ENCODE measurements at places on chromosomes 7 and 10.

DNA sequence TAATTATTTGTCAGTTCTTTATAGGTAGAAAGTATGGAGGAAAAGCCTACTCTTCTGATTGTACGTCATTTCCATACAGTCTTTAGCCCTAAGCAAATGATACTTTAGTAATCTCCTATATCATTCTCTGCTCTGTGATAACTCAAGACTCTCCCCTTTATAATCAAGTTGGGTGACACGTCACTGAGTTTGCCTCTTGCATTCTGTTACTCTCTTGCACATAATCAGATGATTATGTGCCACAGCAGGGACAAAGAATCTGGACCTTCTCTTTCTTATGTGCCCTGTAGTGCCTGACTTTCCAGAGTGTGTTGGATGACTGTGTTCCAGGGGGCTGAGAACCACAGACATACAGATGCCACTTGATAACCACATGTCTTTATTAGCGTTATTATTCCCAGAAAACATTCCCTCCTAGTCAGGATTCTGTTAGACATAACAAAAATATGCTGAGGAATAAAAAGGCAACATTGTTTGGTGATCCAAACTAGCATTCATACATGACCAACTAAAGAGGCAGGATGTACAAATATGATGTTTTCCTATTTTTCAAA, 116.4 kb upstream of the HGF start:
- DNase-seq: no peak

DNA sequence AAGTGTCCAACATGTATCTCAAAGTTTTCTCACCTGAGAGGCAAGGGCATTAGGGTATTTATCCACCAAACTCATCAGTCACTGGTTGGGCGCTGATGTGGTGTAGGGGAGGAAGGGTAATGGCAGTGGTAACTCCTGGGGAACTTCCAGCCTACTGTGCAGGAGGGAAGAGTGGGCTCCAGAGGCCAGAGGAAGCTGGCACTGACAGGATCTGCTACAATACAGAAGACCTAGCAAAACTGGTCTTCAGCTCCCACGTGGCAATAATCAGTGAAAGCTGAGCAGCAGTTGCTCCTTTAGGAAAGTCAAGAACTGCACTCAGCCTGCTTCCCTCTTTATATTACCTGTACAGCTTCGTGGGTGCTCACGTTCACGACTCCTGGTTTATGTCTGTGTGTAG, 17.2 kb upstream of the CAMK2G start:
- DNase-seq: no peak

DNA sequence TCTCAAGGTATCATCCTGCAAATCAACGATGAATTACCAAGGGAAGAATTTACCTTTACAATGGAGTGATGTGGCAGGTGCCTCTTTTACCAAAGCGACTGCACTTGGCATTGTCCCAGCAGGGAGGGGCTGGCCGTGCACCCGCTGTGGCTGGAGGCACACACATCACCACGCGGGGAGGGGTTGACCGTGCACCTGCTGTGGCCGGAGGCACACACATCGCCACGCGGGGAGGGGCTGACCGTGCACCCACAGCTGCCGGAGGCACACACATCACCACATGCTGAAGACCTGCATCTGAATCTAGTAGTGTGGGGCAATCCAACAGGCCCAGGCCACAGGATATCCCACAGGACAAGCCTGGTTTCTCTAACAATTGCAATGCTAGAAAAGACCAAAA, 493.5 kb downstream of the DNAJB6 start:
- DNase-seq: peak; percentile 27

DNA sequence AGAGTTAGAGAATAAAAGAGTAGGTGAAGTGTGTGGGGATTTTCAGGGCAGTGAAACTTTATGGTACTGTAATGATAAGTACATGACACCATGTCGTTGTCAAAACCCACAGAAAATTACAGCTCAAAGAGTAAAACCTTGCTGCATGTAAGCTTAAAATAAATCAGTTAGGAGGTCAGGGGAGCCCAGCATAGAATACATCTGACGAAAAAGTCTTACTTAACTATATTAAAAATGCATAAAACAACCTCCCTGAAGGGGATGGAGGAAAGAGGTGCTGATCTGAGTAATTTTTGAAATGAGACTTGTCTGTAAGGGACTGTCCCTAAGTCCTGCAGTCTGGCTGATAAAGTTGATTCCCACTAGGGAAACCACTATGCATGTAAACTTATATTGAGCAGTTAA, 49.8 kb upstream of the AKR1E2 start:
- DNase-seq: no peak

GRCh38 chr7:22935269-22935668, 78.7 kb downstream of the HYCC1 start:
- DNase-seq: no peak

GRCh38 chr7:7867846-7868571, 100.6 kb upstream of the GLCCI1 start:
- no peak for DNase-seq

- no peak for DNase-seq
Observed at GRCh38 chr7:30912986-30913811, 1.5 kb downstream of the AQP1 start.

- no peak for DNase-seq
Observed at GRCh38 chr10:4177791-4178190, 392.8 kb upstream of the KLF6 start.

GRCh38 chr7:149714910-149715471, 58.4 kb downstream of the ZNF467 start:
- DNase-seq: no peak

DNA sequence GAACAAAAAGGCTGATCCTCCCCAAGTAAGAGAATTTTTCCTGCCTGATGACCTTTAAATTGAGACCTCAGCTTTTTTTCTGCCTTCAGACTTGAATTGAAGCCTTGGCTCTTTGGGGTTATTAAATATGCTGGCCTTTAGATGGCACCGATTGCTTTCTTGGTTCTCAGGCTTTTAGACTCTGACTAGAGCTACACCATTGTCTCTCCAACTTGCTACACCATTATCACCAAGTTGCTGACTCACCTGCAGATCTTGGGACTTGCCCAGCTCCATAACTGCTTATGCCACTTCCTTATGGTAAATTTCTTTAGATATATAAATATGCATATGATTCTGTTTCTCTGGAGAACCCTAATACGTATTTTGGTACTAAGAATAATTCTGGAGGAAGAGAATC, 3.1 kb upstream of the ABCA13 start:
- no peak for DNase-seq

DNA sequence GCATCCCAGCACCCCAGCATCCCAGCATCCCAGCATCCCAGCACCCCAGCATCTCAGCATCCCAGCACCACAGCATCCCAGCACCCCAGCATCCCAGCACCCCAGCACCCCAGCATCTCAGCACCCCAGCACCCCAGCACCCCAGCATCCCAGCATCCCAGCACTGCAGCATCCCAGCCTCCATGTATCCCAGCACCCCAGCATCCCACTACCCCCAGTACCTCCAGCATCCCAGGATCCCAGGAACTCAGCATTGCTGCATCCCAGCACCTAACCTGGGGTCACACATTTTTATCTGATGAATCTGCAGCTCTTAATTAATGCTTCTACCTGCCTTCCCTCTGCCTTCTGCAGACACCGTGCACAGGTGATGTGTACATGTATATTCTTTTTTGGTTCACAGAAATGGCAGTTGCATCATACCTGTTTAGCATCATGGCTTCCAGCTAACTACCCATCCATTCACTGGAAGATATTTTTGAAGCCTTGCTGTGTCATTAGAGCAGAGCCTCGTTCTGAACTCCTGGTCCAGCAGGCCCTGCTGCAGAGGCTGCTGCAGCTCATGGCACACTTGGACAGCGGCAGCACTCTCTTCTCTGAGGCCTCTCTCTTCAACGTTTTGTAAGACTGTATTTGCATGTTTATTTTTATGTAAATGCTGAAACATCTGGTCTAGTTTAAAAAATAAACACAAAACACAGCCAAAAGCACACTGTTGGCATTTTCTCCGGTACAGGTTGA, 4.6 kb upstream of the CFAP46 start:
- no peak for DNase-seq

DNA sequence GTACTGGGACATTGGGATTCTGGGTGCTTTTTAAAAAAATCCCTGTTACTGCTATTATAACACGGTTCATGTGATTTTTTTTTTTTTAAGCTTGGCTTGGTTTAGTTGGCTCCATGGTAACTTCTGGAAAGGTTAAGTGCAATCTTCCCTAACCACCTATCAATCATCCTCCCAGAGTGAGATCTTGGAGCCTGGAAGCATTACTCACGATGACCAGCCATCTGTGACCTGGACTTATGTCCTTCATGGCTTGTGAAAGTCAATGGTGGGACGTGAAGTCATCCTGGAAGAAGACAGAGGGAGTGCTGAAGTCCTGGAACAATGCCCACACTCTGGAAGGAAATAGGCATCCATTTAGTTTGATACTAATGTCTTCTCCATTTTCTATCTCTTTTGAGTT, 135.5 kb upstream of the FRMD4A start:
- no peak for DNase-seq

DNA sequence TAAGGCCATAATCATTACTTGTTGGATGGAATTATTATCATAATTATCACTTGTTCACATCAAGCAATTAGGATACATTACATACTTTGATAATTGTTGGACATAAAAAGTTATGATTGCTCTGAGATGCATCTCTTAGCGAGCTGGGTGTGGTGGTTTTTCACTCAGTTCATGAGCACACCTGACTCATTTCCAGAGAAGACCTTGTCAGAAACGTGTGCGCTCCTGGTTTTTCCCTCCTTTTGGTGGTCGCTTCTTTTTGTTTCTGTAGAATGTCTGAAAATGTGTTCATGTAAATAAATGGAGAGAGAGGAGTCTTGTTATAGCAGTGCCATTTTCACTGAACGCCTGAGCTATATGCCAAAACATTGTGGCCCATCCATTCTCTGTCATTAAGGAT, 141.3 kb downstream of the PAXIP1 start:
- no peak for DNase-seq

DNA sequence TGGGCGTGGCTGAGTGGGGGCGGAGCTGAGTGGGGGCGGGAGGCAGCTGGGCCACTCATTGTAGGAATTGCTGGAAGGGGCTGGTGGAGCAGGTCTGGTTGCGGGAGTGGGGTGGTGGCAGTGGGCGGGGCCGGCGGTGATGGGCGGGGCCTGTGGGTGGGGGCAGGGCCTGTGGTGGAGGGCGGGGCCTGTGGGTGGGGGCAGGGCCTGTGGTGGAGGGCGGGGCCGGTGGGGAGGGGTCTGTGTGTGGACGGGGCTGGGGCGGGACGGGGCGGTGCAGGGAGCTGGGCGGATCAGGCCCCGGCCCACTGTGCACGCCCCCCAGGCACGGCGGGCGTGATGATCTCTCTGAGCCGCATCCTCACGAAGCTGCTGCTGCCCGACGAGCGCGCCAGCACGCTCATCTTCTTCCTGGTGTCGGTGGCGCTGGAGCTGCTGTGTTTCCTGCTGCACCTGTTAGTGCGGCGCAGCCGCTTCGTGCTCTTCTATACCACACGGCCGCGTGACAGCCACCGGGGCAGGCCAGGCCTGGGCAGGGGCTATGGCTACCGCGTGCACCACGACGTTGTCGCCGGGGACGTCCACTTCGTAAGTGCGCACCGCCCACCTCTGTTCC, 14.0 kb downstream of the SLC29A4 start:
- no peak for DNase-seq

- DNase-seq: no peak
Observed at GRCh38 chr10:123863721-123864482, 27.7 kb downstream of the CPXM2 start.

GRCh38 chr10:30553626-30554439, 75.7 kb downstream of the LYZL2 start:
- no peak for DNase-seq
